ENCODE measurements at places on chromosomes 4 and X. TPM values are rescaled to one million over a fixed set of nuclear protein-coding genes. Genes with fewer than 3 reads are reported as not detected.

The ASB12 gene
- total RNA-seq, result not detected

The USP27X gene
- total RNA-seq, result 2.5 TPM

- no peak for DNase-seq
Observed at GRCh38 chr4:101284546-101284945, 62.8 kb downstream of the PPP3CA start.

The GBA3 gene
- total RNA-seq, result 0.56 TPM

GRCh38 chr4:6419452-6420028 lies 52.9 kb downstream of the PPP2R2C start:
- no peak for DNase-seq

- no peak for DNase-seq
Observed at GRCh38 chr4:55004831-55005230, 120.6 kb downstream of the KDR start.

The CYTL1 gene
- 1.1 TPM for total RNA-seq

The USP51 gene
- 1.9 TPM for total RNA-seq
